Suppressor macrophage treated with lipopolysaccharide for 4 hours (primary cell): ENCODE measurements at places on chromosomes 7 and 10.

- DNase-seq = no peak
Observed at GRCh38 chr10:132498562-132499366, 38.8 kb upstream of the INPP5A start.

DNA sequence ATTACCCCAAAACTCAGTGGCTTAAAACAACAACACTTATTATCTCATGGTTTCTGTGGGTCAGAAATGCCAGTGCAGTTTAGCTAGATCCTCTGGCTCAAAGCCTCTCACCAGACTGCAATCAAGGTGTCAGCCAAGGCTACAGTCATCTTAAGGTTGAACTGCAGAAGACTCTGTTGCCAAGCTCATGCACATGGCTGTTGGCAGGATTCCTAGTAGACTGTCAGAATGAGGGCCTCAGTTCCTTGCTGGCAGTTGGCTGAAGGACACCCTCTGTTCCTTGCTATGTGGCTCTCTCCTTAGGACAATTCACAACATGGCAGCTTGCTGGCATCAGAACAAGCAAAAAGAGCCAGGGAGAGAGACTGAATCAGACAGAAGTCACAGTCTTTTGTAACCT lies 34.7 kb downstream of the TOMM7 start:
- no peak for DNase-seq

DNA sequence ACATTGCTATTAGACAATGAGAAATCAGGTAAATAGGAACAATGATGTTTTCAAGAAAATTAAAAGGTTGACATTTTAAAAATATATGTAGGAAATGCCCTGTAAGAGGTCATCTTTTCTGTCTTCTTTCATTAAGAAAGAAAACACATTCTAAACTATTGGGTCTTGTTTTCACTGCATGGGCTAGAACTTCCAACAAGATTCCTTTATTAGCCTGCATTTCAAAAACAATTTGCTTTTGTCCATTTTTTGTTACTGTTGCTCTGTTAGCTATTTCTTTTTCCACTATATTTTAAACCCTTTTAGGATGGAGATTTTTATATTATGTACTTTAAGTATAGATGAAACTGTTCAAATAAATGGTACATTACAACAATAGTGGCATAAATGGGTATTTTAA lies 9.2 kb downstream of the REEP3 start:
- no peak for DNase-seq

DNA sequence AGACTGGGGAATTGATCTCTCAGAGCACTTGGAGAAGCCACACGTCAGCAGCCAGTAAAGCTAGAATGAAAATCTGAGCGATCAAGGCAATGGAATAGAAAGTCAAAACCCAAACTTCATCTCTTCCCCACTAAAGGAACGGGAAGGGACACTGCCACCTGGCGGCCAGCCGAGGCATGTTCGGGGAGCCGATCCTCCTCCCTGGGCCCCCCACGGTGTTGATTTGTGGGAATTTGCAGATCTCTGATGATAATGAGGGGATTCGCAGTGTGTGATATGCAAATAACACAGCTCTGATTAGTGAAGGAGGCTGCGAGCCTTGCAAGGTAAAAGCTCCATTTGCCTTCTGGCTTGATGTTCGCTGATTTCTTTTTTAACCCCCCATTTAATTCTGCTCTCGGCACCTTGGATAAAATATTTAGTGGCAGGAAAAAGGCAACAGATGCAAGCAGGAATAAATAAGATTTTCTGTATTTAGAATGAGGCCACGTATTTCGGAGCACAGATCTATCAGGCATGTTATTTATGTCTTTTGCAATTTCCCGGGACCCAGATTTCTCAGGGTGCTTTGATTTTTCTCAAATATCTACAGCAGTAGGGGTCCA lies 258.6 kb downstream of the PAXIP1 start:
- DNase-seq = peak; percentile 22

GRCh38 chr10:121942749-121943416 lies 15.1 kb upstream of the ATE1 start:
- DNase-seq = peak; percentile 70

GRCh38 chr7:128448751-128449302 lies 6.9 kb upstream of the HILPDA start:
- DNase-seq = peak; percentile 61

DNA sequence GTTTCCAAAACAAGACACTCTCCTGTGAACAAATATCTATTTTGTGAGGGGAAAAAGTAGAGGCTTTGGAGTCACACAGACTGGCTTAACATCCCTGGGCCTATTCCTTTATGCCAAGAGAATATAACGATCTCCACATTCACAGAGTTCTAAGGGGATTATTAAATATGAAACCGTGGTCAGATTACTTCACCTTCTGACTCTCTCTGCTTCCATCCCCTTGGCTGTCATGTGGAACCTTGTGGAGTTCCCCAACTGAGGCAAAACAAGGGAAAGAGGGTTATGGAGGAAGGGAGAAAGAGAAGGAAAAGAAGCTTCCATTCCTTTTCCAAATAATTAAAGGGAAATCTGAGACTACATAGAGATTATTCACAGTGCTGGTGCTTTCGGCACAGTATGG lies 55.5 kb upstream of the ATP6V0A4 start:
- DNase-seq = no peak

- no peak for DNase-seq
Observed at GRCh38 chr7:40538281-40538680, 403.5 kb downstream of the SUGCT start.

- peak; percentile 34 for DNase-seq
Observed at GRCh38 chr7:39465055-39465929, 100.9 kb upstream of the YAE1 start.

- no peak for DNase-seq
Observed at GRCh38 chr7:71472962-71473361, 341.0 kb downstream of the GALNT17 start.

DNA sequence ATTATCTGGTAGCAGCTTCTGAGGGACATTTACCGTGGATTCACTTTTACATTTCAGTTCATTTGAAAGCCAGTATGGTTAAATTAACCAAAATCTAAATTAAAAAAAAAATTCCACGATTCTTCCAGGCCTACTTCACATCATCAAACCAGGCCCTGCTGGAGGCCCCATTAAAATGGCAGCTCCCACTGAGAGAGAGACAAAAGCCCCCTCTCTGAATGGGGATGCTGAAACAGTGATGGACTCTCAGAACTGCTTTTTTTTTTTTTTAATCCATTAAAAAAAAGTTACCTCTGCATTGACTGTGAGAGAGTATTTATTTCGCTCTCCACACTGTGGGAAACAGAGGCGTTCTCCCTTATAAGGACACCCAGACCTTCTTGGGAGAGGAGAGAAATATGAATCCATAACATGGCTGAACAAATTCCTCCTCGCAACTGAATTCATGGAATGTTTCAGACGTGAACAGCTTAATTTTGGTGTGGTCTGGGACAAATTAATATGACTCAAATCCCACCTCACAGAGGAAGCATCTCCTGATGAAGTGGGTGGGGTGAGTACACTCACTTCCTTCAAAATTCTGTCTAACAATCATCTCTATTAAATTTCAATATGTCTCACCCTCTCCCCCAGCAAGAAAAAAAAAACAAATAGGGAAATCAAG lies 73.5 kb downstream of the SAMD9 start:
- no peak for DNase-seq

- no peak for DNase-seq
Observed at GRCh38 chr10:130766071-130766470, 545.5 kb downstream of the TCERG1L start.

GRCh38 chr7:157441023-157441399 lies 104.2 kb downstream of the DNAJB6 start:
- no peak for DNase-seq

DNA sequence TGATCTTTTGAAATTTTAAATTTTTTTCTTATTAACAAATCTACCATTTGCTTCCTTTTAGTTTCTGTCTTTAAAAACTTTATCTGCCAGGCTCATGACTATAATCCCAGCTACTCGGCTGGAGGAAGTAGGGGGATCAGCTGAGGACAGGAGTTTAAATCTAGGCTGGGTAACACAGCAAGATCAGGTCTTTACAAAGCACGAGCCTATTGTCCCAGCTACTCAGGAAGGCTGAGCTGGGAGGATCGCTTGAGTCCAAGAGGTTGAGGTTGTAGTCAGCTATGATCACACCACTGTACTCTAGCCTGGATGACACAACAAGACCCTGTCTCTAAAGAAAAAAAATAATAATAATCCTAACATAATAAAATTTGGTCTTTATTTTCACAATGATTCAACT lies 17.5 kb downstream of the DPY19L1 start:
- DNase-seq = no peak

DNA sequence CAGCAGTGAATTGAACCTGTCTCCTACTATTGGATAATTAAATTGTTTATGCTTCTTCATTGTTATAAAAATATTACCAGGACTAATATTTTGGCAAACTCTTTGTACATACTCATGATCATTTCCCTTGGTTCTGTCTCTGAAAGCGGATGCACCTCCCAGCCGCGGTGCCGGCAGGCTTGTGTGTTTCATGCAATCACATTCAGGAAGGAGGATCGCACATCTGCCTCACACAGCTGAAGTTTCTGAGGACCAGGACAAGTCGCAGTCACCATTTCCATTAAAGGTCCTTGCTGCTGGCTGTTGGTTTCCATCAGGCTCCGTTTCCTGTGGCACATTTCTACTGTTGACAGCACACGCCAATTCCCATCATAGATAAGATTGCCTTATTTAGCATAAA lies 117.8 kb upstream of the SHH start:
- no peak for DNase-seq

- peak; percentile 68 for DNase-seq
Observed at GRCh38 chr10:113854761-113855588, 514 bp downstream of the NHLRC2 start.

DNA sequence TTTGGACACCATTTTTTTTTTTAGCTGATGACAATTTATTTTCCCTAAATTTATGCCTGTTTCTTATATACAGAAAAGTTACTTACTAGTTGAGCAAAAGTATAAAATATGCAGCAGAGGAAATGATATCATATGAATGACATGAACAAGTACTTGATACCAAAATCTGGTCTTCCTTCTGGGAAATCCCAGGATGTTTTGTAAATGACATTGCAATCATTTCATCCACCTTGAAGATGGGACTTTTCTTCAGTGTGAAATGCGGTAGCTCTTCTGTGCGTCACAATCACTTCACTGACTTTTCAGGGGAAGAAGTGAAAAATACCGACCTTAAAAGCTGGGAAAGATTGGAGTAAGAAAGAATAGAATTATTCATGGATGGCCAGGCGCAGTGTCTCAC lies 23.8 kb downstream of the C1QL3 start:
- DNase-seq = no peak

GRCh38 chr10:50577010-50577409 lies 46.7 kb downstream of the SGMS1 start:
- DNase-seq = peak; percentile 39

GRCh38 chr7:73429215-73429614 lies 4.4 kb upstream of the FZD9 start:
- no peak for DNase-seq

- DNase-seq = no peak
Observed at GRCh38 chr10:125857185-125857760, 23.8 kb downstream of the DHX32 start.

- no peak for DNase-seq
Observed at GRCh38 chr7:136105191-136105590, 128.0 kb upstream of the MTPN start.

GRCh38 chr10:25877296-25877695 lies 56.7 kb upstream of the MYO3A start:
- no peak for DNase-seq

GRCh38 chr7:30159163-30159562 lies 24.4 kb downstream of the MTURN start:
- DNase-seq = no peak

GRCh38 chr7:51160990-51161615 lies 155.5 kb downstream of the COBL start:
- peak; percentile 64 for DNase-seq

DNA sequence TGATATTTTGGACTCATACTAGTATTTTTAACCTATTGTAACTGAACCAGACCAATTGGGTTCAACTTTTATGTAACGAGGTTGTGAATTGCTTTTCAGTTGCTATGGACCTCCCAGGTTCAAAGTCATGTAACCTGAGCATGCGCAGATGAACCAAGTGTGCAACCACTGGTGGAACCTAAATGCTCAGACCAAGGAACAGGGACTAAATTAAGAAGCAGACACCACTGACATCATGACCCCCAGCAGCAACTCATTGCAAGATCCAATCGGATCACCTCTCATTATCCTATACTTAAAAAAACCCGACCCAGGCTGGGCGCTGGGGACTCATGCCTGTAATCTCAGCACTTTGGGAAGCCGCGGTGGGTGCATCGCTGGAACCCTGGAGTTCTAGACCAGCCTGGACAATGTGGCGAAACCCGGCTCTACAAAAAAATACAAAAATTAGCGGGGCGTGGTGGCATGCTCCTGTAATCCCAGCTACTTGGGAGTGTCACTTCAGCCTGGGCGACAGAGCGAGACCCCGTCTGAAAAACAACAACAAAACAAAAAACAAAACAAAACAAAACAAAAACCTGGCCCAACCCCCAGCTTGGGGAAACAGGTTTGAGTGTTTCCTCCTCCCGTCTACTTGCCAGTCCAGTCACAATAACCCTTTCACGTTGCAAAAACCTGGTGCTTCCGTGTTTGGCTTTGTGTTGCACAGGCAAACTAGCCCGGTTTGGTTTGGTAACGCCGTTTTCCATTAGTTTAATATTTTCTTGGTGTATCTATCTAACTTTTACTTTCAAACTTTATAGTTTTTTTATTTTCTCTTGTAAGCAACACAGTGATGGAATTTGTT lies 11.3 kb upstream of the ZNF518A start:
- no peak for DNase-seq

GRCh38 chr7:142711746-142712616 lies 37.3 kb upstream of the PRSS1 start:
- DNase-seq = peak; percentile 32

GRCh38 chr7:4731803-4732202 lies 43.6 kb upstream of the AP5Z1 start:
- DNase-seq = no peak

- no peak for DNase-seq
Observed at GRCh38 chr7:1076184-1077072, 11.5 kb upstream of the GPER1 start.

GRCh38 chr10:50387732-50388073 lies 136.4 kb upstream of the ASAH2 start:
- no peak for DNase-seq

GRCh38 chr7:22633954-22634474 lies 93.0 kb upstream of the IL6 start:
- no peak for DNase-seq

GRCh38 chr7:157555944-157556641 lies 219.3 kb downstream of the DNAJB6 start:
- no peak for DNase-seq

DNA sequence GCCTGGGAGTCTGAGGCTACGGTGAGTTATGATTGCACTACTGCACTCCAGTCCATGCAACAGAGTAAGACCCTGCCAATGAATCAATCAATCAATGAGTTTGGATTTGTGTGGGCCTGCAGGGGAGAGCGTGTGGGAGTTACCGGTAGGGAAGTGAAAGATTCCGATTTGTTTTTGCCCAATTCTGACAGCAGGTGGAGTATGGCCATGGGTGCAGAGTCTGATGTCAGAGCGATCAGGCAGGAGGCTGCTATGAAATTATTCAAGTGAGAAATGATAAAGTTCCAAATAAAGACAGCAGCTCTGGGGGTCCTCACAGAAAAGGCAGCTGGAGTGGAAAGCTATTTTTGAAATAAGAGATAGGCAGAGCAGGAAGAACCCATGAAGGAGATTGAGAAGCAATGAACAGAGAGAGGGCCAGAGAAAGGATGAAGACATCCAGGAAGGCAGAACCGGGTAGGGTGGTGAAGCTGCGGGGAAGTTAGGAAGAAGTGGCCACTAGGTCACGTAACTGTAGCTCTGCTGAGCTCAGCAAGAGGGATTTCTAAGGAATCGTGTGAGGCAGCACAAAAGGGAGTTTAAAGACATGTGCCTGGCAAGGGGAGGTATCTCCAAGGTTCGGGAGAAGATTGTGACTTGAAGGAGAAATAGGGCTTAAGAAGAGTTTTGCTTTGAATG lies 93.7 kb upstream of the NMT2 start:
- DNase-seq = no peak
